Pulmonary artery endothelial cell (primary cell): ENCODE measurements at places on chromosomes 2 and 18. TPM values are rescaled to one million over a fixed set of nuclear protein-coding genes. Genes with fewer than 3 reads are reported as not detected.

Gene ICOS
- total RNA-seq = not detected in 2 replicates

Gene DCDC2C
- total RNA-seq = not detected in 2 replicates

Gene OXER1
- total RNA-seq = not detected in 2 replicates

GRCh38 chr2:185433824-185434223, 304.8 kb upstream of the FSIP2 start:
- no peak for DNase-seq

DNA sequence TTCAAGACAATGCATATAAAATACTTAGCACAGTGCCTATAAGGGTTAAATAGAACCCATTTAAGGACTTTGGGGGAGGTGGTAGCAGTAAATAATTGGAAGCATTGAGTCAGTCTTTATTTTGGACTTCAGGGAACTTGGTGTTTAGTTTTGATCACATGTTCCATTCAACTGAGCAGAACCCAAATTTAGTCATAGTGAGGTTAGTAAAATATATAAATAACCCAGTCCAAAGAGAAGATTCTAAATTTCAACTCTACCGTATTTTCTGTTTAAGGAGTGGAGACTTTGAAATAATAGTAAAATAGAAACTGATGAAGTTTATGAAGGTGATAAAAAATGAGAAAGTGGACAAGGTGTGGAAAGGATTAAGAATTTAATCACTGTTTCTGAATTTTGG, 19.7 kb downstream of the TWSG1 start:
- DNase-seq = no peak

- DNase-seq = no peak
Measured at GRCh38 chr2:27134781-27135477, 493 bp upstream of the PREB start.

Gene PROKR1
- total RNA-seq = not detected in 2 replicates
